M059J (cell line): ENCODE measurements at places on chromosomes 4 and X. TPM values are rescaled to one million over a fixed set of nuclear protein-coding genes. Genes with fewer than 3 reads are reported as not detected.

P2RY8 gene
- total RNA-seq: 0.10 TPM in 1 of 2 replicates, not detected in the other

GRCh38 chr4:3346146-3346545 lies 53.3 kb downstream of the RGS12 start:
- DNase-seq: peak; percentile 78

- peak; percentile 22 for DNase-seq
These were observed 95.7 kb upstream of the IL15 start for GRCh38 chr4:141540643-141541042.

- DNase-seq: no peak
These were observed 152.2 kb downstream of the TACR3 start for GRCh38 chr4:103567591-103567990.

- no peak for DNase-seq
These were observed 14.6 kb downstream of the CCKAR start for GRCh38 chr4:26475716-26476115.

- DNase-seq: no peak
These were observed 965 bp downstream of the TCEAL4 start for GRCh38 chrX:103586314-103586646.

- peak; percentile 82 for DNase-seq
These were observed 67.4 kb downstream of the APBB2 start for GRCh38 chr4:41146716-41147506.
